SK-N-DZ (cell line): ENCODE measurements at places on chromosomes 1 and 21.

- no peak for DNase-seq
Observed at GRCh38 chr1:205630241-205630640, 1.6 kb downstream of the ELK4 start.

GRCh38 chr1:46581681-46582455 is 22.2 kb downstream of the MKNK1 start:
- DNase-seq: no peak

DNA sequence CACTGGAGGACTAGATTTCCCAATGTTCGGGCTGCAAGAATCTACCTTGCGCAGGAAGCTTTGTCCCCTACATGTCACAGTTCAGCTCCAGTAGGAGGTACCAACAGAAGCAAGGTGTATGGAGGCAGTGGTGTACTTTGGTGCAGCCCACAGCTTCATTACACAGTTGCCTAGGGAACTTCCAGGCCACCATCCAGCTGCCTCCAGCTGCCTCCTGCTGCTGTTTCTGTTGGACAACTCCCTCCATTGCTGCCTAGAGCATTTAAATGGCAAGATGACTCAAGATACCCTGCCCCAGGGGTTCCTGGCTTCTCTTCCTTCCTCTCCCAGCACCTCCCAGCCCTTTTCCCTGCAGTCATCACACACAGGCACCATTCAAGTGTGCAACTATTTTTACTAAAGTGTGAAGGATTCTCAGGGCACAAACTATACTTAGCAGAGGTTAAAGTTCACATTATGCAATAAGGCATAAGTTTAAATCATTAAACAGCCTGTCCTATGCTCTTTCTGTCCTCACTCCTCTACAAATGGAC is 39.0 kb upstream of the ATP1A1 start:
- no peak for DNase-seq

GRCh38 chr1:37471345-37472231 is 2.8 kb upstream of the ZC3H12A start:
- no peak for DNase-seq

GRCh38 chr1:16677552-16678431 is 11.0 kb upstream of the RNU1-3 start:
- DNase-seq: peak; percentile 7

GRCh38 chr1:194629011-194629410 is 1442.6 kb upstream of the B3GALT2 start:
- DNase-seq: no peak

GRCh38 chr1:116847688-116848531 is 61.8 kb upstream of the PTGFRN start:
- no peak for DNase-seq

DNA sequence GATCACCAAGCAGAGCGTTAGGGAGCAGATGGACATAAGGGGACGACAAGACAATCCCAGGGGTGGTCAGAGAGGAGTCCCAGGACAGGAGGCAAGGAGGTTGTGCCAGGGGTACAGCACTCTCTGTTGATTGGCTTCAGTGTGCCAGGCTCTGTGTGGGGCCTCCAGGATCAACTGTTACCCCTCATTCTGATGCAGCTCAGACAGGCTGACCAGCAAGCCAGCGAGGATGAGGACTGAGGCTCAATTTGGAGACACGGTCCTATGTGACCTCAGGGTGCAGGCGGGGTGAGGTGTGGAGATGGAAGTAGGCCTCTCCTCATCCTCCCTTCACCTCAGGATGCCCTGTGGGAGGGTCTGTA is 4.0 kb downstream of the HYI start:
- DNase-seq: no peak

DNA sequence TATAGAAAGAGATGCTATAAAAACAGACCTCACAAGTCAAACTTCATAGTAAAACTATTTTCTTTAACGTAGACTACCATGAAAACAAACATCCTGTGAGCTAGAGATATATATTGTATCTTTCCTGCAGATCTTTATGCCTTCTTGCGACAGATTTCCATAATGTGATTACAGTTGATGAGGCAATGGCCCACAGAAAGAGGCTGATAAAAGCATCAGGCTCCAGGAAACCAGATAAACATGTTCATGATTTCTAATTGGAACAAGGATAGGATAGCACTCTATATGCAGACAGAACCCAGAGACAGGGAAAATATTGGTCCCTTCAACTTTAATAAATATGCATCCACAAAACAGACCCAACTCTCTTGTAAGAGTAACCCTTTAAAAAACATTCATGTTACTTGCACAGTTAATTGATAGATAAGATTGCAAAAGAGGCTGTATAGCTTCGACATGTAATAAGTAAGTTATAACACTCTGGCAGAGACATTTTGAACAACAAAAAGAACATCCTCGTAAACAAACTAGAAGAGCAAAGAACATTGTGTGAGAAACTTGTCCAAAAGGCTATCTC is 329.4 kb downstream of the AGBL4 start:
- DNase-seq: peak; percentile 97

DNA sequence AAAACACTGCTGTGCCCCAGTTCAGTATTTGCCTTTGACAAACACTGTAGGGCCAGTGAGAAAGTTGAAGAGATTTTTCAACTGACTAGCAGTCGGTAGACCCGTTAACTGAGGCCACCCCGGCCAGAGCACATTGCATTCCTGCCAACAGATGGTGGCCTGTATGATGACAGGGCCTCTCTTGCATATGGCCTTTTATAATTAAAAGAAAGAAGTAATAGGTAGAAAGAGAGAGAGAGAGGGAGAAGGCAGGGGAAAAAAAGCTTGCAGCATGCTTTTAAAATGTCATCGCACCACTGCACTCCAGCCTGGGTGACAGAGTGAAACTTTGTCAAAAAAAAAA is 4.7 kb upstream of the C1orf174 start:
- no peak for DNase-seq

DNA sequence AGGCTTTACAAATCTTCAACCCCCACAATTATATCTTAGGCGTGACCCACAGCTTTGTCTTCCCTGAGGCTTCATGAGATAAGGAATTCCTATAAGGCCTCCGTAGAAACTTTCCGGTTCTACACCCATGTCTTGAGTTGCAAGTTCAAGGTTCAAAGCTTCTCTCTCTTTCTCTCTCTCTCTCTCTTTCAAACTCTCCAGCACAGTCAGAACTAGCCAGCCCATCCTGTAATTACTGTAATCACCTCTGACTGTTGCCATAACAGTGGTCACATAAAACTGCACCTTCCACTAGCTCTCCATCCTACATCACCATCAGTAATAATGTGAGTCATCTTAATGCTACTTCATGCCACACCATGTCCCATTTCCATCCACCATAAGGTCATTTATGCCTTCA is 90.0 kb upstream of the NFASC start:
- no peak for DNase-seq

DNA sequence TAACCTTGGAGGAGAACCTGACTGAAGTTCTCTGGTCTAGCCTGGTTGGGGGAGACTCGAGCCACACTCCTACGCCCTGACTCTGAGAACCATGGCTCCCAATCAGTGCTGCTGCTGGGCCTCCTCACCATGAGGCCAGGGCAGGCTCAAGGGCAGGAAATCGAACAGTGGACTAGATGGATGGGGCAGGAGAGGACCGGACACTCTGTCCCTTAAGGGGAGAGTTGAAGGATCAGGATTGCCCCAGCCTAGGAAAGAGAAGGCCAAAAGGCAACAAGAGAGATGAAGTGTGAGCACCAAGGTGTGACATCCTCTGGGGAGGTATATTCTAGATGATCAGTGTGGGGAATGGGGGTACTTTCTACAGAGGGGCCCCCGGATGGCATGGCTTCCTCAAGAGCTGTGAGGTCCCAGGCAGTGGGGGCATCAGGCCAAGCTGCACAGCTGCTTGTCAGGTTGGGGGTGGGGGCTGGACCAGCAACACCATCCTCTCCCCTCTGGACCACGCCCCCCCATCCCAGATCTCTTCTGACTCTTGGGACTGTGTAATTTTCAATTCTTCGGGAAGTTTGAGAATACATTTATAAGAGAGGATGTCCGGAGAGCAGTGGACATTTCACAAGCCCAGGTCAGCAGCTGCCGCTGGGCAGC is 34.0 kb downstream of the MX1 start:
- DNase-seq: no peak

- DNase-seq: no peak
Observed at GRCh38 chr21:32380940-32381339, 11.9 kb downstream of the URB1 start.

- DNase-seq: peak; percentile 81
Observed at GRCh38 chr1:159798893-159799292, 3.3 kb upstream of the FCRL6 start.

GRCh38 chr21:34510148-34511142 is 1.6 kb downstream of the KCNE1 start:
- DNase-seq: no peak

GRCh38 chr21:45818276-45818903 is 163.2 kb upstream of the COL6A1 start:
- no peak for DNase-seq
